ENCODE measurements at places on chromosomes 16 and 17.

DNA sequence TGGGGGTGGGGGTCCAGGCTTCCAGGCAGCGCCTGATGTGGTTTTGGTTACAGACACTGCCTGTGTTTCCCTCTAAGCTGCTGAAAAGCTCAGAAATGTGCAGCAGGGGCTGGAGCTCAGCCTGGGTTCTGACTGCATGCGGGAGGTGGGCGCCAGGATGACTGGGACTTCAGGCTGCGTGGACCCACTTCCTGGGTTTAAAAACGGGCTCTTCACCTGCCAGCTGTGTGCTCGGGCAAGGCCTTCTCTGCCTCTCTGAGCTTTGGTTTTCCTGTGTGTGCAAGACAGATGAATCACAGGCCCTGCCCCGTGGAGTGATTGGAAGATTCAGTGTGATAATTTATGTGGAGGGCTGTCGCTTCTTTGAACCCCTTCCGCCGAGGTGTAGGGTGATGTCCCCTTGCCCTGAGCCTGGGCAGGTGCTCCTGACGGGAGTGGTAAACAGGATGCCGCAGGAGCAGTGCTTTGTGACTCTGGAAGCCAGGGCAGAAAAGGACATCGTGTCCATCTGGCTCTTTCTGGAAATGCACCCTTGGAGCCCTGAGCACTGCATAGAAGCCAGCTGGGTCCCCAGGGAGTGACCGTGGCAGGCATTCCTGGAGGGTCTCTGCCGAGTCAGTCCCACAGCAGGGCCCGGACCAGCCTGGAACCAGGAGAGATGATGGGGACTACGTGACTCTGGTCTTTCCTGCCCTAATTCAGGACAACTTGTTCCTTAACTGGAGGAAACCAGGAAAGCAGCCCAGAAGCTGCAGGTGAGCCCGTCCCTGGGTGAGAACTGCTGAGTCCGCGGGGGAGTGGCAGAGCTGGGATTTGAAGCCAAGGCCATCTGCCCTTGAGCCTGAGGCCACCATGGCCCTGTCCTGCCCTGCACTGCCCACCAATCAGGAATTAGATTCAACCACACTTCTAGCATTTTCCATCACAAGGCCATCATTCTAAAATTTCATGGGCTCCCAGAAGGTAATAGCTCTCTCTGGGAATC lies 28.5 kb upstream of the SLC7A5 start:
- no peak for DNase-seq

DNA sequence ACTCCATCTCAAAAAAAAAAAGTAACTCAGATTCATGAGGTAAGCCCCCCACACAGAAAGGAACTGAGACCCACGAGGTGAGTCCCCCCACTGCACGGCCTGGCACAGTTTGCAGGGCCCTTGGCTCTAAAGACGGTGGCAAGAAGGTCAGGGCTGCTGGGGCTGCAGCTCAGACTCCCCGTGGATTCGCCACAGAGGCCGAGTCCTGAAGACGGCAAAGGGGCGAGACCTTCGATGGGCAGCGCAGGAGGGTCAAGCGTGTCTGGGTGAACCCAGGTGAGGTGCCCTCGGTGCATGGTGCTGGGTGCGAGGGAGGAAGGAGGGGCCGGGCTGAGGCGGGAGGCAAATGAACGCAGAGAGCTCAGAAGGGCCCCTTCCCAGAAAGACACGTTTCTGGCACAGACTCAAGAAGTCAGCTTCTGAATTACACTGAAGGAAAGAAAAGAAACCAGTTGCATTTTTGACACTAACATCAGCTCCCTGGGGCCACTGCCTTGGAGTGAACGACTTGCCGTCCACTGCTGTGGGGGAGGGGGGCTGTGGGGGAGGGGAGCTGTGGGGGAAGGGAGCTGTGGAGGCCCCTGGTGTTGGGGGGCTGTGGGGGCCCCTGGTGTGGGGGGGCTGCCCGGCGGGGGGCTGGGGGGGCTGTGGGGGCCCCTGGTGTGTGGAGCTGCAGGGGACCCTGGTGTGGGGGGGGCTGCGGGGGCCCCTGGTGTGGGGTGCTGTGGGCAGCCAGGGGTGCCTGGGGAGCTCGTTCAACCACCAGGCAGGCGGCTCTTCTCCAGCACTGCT lies 69.8 kb upstream of the METRNL start:
- DNase-seq: no peak

GRCh38 chr17:33756021-33756420 lies 462.9 kb upstream of the ASIC2 start:
- DNase-seq: no peak

- DNase-seq: no peak
These were observed 8.2 kb downstream of the ADORA2B start for GRCh38 chr17:15952916-15953790.

DNA sequence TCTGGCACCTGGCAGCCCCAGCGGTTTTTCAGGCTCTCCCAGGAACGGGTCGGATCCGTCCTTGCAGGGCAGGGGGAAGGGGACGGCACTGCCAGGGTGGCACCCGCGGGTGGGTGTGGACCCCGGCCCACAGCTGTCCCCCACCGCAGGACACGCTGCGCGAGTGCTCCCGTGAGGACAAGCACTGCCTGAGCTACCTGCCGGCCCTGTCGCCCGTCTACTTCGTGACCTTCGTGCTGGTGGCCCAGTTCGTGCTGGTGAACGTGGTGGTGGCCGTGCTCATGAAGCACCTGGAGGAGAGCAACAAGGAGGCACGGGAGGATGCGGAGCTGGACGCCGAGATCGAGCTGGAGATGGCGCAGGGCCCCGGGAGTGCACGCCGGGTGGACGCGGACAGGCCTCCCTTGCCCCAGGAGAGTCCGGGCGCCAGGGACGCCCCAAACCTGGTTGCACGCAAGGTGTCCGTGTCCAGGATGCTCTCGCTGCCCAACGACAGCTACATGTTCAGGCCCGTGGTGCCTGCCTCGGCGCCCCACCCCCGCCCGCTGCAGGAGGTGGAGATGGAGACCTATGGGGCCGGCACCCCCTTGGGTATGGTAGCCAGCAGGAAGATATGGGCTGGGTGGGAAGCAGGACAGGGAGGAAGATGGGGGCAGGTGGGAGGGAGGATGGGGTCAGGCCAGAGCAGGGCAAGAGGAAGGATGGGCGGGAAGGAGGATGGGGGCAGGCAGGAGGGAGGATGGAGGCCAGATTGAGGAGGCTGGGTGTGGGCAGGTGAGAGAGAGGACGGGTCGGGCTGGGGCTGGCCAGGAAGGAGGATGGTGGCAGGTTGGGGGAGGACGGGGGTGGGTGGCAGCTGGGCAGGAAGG lies 6.8 kb downstream of the TPSG1 start:
- no peak for DNase-seq

DNA sequence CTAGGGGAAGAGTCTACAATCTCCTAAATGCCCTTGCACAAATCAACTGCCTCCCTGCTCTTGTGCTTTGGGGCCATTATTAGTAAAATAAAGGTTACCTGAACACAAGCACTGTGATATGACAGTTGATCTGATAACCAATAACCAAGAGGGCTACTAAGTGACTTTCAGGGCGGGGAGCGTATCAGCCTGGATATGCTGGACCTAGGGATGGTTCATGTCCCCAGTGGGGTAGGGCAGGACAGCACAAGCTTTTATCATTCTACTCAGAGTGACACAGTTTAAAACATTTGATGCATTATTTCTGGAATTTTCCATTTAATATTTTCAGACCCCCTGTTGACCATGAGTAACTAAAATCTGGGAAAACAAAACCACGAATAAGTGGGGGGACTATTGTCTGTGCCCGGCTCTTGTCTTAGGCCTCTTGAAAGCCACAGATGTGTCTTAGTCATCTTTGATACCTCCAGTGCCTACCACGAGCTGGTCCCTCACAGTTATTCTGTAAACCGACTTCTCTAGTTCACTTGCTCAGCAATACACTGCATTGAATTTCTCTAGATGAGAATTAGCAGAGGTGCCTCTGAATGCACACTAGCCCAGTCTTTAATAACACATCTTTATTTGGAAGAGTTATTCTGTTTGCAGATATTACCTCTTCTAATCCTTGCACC lies 94.6 kb upstream of the DHX40 start:
- no peak for DNase-seq

DNA sequence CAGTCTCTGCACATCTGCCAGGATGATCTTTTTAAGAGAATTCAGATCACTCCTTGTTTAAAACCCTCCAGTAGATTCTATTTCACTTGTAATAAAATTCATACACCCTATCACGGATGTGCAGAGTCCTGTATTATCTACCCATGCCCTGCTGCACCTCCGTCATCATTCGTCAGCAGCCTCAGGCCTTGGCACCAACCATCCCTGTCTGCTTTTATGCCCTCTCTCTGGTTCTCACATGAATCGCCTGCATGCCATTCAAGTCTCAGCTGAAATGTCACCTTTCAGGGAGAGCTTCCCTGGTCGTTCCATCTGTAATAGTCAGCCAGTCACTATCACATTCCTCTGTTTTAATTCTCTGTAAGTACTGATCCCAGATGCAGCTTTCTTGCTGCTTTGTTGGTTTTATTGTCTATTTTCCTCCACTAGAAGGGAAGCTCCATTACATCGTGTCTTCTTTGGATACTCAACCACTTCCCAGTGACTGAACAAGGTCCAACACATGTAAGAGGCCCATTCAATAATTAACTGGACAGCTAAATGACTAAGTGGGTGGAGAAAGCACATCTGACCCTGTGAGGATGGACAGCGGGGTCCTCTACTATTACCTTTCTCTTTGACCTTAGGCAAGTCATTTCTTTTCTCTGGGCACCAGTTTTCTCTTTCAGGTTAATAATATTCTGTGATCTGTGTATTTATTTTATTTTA lies 81.2 kb upstream of the GOT2 start:
- DNase-seq: no peak

DNA sequence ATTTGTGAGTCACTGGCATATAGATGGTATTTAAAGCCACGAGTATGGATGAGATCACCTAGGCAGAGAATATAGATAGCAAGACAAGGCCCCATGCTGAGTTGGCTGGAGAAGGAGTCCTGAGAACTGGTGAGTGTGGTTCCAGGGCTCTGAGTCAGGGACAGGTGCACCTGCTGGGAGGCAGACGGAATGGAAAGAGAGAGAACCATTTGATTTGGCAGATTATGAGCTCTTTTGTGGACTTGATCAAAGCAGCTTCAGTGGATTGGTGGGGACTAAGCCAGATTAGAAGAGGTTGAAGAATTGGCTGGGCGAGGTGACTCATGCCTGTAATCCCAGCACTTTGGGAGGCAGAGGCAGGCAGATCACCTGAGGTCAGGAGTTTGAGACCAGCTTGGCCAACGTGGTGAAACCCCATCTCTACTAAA lies 4.3 kb upstream of the C16orf92 start:
- no peak for DNase-seq

GRCh38 chr17:37802712-37803416 lies 58.0 kb upstream of the HNF1B start:
- DNase-seq: no peak

- DNase-seq: no peak
These were observed 2.1 kb downstream of the MT1X start for GRCh38 chr16:56684256-56684925.

DNA sequence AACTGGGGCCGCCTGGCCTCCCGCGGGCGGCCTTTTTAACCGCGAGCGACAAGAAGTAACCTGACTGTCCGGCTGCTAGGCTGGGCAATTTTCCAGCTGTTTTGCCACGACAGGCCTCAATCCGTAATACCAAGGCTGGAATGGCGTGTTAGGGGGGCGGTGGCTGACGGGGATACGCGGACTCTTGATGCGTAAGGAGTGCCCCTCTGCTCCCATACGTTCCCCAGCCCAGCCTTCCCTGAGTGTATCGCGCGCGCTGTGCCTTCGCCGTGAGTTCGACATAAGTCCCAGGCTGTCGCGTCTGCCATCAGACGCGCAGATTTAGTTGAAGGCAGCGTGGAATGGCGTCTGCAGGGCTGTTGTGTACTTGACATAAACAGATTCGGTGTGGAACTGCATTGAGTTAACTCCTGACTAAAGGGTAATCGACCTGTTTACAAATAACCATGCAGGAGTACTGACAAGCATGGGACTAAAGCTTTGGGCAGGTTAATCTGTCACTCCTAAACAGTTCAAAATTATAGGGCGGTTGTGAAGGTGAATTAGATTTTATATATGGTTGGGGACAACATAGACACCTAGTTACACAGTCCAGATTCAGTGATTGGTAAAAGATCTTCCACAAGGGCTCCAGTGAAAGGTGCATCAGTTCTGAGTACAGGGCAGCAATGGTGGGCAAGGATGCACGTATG lies 16.6 kb upstream of the ERN1 start:
- no peak for DNase-seq

DNA sequence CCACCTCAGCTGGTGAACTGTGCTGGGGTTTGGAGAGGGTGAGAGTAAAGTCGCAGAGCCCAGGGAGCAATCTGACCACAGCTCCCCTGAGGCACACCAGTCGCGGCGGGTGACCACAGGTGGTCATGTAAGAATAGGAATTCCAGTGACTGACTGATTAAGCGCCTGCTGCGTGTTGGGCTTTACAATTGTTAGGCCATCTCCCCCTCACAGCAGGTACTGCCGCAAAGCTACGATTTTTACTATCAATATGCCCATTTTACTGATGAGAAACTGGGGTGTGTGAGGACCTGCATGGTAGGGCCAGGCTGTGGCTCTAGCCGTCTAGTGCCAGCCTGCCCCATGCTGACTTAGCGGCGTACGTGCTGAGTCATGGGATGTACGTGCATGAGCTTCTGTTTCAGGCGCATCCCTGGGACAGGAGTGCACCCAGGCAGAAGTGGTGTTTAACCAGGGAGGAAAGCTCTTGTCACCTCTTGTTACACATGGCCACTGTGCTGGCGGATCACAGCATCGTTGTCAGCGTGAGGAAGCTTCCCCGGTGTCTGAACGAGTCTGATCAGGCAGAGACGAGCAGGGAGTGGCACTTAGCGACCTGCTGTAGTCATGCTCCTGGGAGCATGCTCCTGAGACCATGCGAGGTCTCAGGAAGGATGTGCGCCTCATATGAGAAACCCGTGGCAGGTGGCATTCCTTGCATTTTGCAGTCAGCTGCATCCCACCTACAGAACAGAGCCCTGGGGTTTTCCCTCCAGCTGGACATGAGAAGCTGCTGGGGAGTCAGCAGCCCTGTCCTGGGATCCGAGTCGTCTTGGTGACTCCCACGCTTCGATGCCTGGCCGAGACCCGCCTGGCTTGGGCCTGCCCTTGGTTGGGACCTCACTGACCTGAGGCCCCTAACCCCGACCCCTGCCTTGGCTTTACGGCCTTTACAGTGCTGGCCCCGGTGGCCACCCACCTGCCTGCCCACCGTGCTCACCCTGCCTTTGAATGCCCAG lies 163.7 kb upstream of the CHMP6 start:
- no peak for DNase-seq
